Hematopoietic multipotent progenitor cell (in vitro differentiated cells): ENCODE measurements at places on chromosomes 1 and 21. TPM values are rescaled to one million over a fixed set of nuclear protein-coding genes. Genes with fewer than 3 reads are reported as not detected.

- no peak for DNase-seq
These were observed 323.0 kb upstream of the USP25 start for GRCh38 chr21:15406791-15407190.

The RGS16 gene
- 0.27 TPM for total RNA-seq

The CACYBP gene
- total RNA-seq: 35.5 TPM

DNA sequence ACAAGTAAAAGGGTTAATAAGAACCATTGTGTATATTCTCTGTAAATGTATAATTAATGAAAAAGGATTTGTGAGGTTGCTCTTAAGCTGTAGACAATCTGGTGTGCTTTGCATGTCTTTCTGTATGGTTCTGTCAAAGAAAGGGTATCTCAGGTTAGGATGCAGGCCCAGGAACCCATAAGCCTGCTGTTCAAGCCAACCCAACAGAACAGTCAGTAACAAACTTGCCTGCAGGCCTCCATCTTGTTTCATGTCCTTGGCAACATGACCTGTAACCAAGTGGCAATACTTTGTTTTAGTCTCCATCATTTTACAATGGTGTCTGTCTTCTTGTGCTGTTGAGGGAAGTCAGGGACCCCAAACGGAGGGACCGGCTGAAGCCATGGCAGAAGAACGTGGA lies 29.2 kb downstream of the CBR1 start:
- DNase-seq: no peak

- DNase-seq: no peak
These were observed 4.1 kb upstream of the AVPR1B start for GRCh38 chr1:206121269-206121668.

DNA sequence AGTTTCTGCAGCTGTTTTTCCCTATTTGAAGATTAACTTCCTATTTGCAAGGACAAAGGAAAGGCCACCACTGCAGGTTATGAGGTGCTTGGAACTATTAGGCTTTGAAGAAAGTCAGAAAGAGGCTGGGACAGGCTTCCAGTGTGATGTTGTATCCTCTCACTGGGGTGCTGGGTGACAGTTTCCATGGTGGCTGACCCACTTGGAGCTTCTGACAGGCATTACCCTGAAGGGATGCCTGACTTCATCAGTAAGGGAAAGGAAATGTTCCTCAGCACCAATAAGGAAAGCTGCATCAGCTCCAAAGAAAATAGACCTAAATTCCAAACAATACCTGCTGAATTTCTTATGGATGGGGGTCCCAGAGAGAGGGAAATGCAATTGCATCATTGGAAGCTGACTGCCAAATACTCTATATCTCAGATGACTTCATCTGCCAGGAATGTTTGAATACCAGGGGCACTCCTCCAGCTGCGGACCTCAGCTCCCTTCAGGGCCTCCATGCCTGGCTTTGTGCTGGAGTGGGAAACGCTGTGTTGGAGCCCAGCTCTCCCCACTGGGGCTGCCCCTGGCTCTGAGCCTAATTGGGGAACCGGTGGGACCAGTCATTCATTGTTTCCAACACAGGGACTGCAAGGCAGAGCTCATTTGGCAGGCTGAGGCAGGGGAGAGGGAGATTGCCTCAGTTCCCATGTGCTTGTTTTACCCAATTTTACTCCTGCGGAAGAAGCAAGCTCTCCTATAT lies 76.6 kb downstream of the RGL1 start:
- no peak for DNase-seq

DNA sequence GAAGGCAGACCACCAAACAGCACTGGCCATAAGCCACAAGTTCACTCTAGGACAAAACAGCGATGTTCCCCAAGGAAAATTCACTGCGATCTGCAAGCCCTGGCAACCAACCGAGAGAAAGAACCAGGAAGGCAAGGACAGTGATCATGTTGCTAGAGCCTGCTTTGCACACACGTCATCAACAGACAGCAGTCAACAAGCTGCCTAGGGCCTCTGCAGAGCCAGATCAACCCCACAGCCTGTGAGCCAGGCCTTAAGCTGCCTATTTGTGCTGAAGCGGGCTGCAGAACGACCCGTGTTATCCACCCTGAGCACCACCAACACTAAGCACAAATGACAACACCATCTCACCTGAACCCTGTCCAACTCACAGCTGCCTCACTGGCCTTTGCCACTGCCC lies 6.2 kb upstream of the YRDC start:
- DNase-seq: no peak

- no peak for DNase-seq
These were observed 76.7 kb upstream of the GPR88 start for GRCh38 chr1:100461222-100461621.

DNA sequence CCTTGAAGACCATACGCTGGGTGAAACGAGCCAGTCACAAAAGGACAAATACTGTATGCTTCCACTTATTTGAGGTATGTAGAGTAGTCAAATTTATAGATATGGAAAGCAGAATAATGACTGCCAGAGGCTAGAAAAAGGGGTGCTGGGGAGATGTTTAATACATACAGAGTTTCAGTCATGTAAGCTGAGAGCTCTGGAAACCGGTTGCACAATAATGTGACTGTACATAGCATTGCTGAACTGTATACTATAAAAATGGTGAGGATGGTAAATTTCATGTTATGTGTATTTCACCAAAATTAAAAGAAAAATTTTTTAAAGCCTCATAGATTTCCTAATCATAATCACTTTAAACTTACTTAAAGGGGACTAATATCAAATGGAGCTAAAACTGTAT lies 110.8 kb downstream of the ZZZ3 start:
- no peak for DNase-seq

GRCh38 chr21:41582298-41582840 lies 74.4 kb upstream of the TMPRSS2 start:
- DNase-seq: no peak

DNA sequence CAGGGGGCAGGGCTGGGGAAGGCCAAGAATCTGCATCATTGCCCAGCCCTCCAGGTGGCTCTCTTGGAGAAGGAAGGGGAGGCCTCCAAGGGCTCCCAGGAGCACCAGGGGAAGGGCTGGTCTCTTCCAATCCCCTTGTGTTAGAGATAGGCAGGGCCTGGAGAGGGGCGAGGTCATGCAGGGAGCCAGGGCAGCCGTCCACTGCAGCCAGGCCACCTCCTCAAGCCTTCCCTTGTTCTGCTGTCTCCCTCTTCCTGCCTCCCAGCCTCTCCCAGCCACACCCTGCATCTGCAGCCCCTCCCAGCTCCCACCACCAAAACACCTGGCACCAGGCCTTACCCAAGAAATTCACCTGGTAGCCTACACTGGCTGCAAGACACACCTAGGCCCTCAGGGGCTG lies 105.3 kb upstream of the IFFO2 start:
- DNase-seq: no peak

The PPM1J gene
- under 0.01 TPM for total RNA-seq

The MTARC1 gene
- 1.9 TPM for total RNA-seq

- DNase-seq: no peak
These were observed 93.3 kb downstream of the SSBP3 start for GRCh38 chr1:54312796-54313316.

DNA sequence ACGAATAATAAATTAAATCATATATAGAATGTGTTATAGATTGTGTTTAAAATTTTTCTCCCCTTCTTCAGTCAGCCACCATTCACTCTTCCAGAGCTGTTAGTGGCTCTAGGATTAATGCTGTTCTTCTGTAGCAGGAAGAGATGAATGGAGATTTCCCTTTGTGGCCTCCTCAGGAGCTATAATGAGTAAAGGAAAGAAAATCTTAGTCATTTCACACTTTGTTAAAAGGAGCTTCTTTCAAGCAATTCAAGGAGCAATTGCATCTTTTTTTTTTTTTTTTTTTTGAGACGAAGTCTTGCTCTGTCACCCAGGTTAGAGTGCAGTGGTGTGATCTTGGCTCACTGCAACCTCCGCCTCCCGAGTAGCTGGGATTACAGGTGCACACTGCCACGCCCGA lies 23.7 kb upstream of the TMCO2 start:
- no peak for DNase-seq

DNA sequence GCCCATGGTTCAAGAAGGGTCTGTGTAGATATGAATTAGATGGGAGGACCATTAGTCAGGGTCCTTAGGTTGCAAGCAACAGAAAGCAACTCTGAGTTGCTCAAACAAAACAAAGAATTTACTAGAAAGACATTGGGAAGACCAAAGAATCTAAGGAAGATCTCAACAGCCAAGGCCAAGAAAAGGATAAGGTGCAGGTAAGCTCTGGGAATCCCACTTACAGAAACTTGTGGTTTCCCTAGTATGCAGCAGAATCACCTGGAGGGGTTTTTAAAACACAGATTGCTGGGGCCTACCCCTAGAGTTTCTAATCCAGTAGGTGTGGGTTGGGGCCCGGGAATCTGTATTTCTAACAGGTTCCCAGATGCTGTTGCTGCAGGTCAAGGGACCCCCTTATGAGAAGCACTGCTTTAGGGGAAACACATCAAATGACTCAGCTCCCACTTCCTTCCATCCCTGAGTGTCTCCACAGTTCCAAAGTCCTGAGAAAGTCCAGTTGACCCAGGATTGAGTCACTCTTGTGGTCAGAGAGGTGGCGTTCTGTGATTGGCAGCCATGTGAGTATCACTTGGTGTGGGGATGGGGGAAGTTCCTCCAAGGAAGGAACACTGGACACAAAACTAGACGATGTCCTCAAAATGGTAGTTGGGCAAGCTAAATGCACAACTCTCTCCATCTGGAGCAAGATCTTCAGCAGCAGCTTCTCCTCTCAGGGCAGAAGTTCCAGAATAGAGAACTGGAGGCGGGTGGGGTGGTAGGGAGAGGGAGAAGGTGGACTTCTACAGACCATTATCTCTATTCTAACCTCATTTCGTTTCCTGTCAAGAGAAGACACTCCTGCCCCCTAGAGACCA lies 24.2 kb upstream of the EYA3 start:
- DNase-seq: no peak

DNA sequence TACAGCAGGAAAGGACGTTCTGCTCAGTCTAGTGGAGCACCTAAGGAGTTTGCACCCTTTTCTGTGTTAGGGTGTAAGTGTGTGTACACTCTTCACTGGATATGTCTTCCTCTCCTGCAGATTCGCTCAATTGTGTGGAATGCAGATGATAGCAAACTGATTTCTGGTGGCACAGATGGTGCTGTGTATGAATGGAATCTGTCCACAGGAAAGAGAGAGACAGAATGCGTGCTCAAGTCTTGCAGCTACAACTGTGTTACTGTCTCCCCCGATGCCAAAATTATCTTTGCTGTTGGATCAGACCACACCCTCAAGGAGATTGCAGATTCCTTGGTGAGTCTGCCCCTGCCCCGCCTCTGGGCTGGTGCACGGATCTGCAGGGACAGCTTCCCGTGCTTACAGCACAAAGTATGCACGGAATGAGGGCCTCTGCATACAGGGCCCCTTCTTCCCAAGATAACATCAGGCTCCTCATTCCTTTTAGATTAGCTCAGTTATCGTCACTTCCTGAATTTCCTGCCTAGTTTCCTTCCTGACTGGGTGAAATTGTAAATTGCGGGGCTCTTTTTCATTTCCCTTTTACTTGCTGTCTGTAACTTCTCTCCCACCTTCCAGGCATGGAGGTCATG lies 34.6 kb downstream of the CFAP57 start:
- no peak for DNase-seq

DNA sequence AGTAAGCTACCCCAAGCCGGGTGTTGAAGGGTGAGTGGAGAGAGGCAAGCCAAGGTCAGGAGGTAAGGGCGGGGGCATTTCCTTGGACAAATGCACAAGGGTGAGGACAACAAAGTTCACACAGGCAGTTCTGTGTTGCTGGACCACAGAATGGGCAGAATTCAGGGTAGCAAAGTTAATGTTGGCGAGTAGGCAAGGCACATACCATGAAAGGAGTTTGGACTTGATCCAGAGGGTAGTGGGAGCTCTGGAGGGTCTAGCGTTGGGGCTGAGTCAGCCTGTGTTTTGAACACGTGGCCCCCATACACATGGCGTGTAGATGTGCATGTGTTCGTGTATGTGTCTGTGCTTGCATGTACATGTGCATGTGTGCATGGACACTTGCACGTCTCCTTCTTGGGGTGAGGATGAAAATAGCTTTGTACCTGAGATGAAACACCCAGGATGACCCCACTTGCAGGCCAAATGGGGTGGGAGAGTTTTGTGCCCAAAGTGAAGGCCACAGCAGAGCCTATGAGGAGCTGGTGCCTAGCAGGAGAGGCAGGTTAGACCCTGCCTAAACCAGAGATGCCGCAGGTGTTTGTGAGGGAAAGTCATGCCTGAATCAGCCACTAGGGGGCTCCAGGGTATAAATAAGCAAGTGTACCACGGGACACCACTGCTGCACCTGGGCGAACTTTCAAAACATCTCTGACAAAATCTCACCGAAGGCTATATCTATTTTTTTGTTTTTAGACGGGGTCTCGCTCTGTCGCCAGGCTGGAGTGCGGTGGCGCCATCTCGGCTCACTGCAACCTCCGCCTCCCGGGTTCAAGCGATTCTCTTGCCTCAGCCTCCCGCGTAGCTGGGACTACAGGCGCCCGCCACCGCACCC lies 21.8 kb downstream of the SLC27A3 start:
- DNase-seq: peak; percentile 72

DNA sequence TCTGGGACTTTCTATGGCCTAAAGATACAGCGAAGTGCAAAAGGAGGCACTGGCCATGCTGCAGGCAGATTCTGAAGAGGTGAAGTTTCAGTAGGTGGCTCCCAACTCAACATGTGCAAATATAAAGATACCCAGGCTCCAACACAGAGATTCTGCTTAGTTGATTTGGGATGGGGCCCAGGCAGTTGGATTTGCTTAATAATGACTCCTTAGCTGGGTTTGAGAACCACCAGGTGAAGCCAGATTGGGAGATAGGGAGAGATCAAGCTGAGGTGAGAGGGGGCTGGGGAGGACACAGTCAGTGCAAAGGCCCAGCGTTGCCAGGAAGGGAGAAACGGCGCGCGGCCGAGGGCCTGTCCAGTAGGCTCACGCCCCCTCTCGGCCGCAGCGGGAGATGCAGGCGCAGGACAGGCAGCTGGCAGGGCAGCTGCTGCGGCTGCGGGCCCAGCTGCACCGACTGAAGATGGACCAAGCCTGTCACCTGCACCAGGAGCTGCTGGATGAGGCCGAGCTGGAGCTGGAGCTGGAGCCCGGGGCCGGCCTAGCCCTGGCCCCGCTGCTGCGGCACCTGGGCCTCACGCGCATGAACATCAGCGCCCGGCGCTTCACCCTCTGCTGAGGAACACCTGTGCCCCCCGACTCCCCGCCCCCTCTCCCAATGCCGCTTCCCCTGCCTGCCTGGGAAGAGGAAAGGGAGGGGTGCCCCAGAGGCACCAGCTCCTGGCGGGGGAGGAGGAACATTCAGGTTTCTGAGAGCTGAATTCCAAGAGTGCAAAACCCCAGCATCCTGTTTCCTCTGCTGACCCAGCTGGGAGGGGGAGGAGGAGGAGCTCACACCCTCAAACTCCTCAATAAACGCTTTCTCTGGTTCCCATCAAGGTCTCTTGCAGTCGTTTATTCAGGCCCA lies 1.2 kb downstream of the FAM167B start:
- DNase-seq: peak; percentile 59

The SAMD13 gene
- 5.7 TPM for total RNA-seq

The FHAD1 gene
- total RNA-seq: under 0.01 TPM

The SLFNL1 gene
- 1.6 TPM for total RNA-seq
